ENCODE measurements at places on chromosomes 5 and 9.
A peak's percentile ranks its signal among the peaks of the same experiment; 100 is the strongest.

GRCh38 chr5:132662925-132663770 lies 5.2 kb downstream of the IL13 start:
- peak; percentile 43 for DNase-seq

DNA sequence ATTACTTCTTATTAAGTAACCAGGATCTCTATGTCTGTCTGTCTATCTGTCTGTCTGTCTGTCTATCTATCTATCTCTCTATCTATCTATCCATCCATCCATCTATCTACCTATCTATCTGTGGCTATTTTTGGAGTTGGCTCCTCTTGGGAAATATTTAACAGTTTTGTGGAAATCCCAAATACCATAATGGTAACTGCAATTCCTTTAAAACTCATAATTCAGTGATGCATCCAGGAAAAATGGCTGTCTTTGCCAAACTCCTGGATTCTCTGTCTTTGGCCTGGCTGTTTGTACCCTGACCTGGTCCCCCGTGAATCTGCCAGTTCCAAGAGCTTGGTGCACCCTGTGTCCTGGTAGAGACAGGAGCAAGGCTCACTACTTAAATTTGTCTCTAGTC lies 197.0 kb downstream of the PCSK1 start:
- DNase-seq: no peak

DNA sequence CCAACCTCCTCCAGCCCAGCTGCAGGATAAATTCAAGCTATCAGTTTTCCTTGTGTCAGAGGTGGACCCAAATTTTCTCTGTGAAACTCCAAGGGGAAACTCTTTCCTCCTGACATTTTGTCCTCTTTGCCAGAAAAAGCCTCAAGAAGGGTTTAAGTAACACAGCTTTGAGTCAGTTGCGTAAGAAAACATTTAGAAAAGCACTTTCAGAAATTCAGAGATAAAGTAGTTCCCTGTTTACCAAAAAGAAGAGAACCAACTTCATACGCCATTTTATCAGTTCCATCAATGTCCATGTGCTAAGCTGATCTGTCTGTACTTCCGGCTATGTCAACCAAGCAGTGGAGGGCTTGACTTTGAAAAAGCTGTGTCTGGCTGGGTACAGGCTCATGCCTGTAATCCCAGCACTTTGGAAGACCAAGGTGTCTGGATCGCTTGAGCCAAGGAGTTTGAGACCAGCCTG lies 19.9 kb upstream of the SUSD1 start:
- DNase-seq: no peak

DNA sequence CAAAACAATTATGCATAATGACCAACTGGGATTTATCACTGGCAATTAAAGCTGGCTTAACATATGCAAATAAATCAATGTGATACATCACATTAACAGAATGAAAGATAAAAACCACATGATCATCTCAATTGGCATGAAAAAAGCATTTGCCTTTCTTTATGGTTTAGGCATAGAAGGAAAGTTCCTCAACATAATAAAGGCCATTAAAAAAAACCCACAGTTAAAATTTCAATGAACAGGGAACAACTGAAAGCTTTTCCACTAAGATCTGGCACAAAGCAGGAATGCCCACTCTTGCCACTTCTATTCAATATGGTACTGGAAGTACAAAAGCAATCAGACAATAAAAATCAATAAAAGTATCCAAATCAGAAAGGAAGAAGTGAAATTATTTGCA lies 151.2 kb upstream of the CD180 start:
- DNase-seq: no peak

DNA sequence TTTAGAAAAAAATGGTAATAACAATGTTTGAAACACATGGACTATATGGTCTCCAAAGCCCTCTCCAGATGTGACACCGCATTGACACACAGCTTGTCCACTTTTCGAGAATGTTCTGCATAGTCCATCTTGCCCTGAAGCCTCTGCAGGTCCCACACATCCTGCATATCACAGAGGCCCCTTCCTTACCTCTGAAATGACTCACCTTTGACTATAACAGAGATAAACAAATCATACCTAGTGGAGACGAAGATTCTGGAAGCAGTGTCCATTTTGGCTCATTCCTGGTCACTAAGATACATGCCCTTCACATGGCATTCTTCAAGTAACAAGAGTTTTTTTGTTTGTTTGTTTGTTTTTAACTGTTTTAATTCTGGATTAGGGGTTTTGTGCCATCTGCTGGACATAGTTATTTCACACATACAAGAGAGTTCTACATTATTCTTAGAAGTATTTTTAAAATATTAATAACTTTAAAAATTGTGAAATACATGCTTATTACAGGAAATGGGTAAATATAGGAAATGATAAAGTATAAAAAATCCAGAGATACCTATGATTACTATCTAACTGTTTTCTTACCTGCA lies 5.1 kb downstream of the ARL14EPL start:
- DNase-seq: no peak

DNA sequence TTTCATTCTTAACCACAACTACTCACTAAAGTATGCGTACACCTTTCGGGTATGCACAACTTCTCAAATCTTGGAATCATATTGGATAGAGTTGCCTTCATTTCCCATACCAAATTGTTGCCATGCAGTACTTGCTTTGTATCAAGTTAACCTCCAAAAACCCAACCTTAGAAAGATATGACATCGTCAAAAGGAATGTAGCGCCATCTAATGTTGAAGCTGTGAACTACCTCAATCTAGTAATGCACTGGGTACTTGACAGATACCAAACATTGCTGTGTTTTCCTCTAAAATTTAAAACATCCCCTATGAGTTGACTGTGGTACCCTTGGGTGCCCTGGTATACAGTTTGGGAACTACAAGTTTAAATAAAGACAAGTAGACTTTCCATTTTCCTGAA lies 318.4 kb downstream of the ARL15 start:
- no peak for DNase-seq

DNA sequence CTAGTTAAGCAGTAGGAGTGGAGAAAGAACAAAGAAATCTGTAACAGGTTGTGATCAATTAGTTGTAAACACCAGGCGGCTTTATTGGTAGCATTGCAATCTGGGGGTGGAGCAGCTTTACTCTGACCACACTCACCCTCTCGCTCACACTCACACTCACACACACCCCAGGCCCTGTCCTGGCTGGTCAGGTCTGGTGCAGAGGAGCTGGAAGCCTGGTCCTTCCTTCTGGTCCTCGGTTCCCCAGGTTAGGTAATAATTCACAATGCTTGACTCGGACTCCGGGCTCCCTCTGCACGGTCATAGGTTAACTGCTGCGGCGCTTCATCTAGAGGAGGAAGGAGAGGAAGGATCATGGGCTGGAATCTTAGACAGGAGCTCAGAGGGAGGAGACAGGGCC lies 1.6 kb downstream of the CCL19 start:
- no peak for DNase-seq

DNA sequence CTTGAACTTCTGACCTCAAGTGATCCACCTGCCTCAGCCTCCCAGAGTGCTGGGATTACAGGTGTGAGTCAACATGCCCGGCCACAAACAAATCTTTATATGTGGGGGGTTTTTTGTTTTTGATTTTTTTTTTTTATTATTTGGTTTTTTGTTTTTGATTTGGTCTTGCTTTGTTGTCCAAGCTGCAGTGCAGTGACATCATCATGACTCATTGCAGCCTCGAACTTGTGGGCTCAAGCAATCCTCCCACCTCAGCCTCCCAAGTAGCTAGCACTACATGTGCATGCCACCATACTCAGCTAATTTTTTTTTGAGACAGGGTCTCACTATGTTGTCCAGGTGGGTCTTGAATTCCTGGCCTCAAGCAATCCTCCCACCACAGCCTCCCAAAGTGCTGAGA lies 42.4 kb downstream of the ALDH7A1 start:
- no peak for DNase-seq

DNA sequence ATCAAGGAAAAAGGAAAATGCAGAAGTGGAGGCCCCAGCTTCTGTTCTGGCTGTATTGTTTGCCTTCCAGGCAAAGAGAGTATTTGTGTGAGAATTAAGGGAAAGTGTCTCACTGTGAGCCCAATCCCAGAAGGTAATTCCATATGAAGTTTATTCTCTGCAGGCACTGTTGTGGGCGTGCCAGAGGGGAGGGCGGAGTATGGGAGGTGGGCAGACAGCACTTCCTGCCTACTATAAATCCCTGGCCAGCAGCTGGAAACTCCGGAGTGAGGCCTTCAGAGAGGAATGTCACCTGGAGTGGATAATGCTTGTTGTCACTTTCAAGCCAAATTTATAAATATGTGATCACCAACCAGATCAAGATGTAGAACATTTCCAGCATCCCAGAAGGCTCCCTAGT lies 209.5 kb downstream of the ARHGAP26 start:
- DNase-seq: no peak

DNA sequence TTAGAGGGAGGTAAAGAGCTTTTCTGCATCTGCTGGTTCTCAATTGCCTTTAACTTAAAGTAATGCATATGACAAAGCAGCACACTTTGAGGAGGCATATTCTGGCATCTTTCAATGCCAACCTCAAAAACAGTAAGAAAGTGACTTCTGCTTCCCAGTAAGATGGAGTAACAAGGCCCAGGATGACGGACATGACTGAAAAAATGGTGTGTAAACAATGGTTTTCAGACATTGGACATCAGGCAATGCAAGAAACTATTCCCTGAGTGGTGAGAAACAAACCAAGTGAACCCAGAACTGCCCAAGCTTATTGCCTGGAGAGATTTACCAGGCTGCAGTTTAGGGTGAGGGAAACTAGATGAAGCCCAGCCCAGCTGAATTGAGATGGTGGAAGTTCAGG lies 39.8 kb upstream of the TTC39B start:
- DNase-seq: no peak

DNA sequence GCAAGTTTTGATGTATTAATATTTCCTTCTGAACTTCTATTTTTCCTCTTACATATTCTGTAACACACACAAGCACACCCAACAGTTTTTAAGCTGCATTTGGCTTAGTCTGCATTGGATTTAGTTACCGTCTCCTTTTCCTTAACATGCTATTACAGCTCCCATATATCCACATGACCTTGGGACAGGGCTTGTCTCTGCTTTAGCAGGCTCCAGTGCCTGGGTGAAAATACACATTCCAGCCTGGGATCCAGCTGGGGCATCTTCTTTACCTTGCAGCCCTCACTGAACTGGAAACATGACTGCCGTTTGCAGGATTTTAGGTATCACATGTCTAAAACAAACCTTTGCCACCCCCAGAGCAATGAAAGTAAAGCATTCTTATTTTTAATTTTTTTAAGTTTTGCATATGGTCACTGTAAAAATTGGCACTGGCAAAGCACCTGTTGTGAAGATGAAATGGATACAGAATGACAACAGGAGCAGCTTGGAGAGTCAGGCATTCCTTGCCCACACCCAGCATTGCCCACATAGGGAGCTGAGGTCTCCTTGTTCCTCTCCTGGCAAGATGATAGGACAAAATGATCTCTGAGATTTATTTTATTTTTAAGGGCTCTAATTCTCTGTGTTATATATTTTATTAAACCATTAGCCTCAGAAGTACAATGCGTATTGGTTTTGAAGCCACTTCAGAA lies 4.0 kb downstream of the GADD45G start:
- no peak for DNase-seq

DNA sequence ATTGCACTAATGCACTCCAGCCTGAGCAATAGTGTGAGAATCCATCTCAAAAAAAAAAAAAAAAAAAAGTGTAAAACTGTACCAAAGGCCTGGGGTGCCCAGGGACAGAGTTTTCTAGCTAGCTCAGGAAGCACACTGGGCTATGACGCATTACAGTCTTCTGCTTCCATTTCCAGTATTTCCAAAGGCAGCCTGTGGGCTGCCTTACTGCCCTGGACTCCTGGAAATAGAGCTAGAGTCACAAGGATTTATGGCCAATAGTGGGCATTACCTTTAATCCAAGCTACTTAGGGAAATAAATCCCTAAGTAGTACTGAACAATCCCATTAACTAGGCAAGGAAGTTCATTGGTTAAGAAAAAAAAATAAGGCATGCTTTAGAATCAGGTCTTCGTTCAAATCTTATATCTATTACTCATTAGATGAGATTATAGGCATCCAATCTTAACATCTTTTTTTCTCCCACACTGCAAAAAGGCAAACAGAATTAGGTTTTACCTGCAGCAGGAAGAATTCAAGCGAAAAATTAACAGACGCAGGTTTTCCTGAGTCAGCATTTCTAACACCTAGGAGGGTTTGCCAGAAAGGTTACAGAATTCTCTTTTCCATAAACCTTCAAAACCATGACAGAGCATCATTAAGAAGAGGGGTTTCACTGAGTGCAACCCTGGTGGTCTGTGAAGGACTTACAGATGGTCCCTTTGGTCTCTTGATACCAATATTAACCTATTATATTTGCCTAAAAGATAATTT lies 85.6 kb upstream of the CCDC112 start:
- DNase-seq: no peak

DNA sequence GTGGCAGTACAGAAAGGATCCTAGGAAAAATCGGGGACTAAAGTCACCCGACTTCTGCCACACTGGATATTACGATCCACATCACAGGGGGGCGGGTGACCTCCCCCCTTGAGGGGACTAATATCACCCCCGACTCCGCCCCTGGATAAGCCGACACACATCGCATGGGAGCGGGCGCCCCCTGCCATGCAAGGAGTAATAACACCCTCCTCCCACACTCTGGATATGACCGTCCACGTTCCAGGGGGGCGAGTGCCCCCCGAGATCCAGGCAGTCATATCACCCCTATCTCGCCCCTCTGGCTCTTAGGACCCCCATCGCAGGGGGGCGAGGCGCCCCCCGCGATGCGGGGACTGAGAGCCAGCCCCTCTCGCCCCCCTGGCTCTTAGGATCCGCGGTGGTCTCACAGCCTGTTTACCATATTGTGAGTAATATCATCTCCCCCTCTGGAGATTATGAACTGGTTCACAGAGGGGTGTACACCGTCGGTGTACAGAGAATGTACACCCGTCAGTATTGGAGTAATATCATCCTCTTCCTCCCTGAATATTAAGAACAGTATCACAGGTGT lies 423.0 kb downstream of the DIRAS2 start:
- peak; percentile 53 for DNase-seq

GRCh38 chr5:180470966-180471582 lies 23.1 kb upstream of the CNOT6 start:
- peak; percentile 66 for DNase-seq

DNA sequence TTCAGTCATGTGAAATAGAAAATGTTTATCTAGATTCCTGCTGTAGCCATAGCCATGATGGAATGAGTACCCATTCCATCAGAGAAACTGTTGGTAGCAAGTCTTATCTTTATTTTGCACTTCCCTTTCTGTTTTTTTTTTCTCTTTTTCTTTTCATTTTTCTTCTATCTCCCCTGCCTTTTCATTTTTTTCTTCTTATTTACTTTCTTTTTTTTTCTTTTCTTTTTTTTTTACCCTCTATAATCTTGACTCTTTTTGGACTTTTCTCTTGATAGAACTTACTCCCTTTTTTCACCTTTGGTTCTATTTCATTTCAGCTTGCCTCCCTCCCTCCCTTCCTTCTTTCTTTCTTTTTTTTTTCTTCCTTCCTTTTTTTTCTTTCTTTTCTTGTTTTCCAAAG lies 15.4 kb downstream of the SLC25A46 start:
- no peak for DNase-seq

Data from activated CD8-positive, alpha-beta T cell treated with anti-CD3 and anti-CD28 coated beads, Interleukin-2, amount 10 ng/mL, durations not matched to agents 7 days and 5 days (primary cell).